ENCODE measurements at places on chromosomes 13 and 19. TPM values are rescaled to one million over a fixed set of nuclear protein-coding genes. Genes with fewer than 3 reads are reported as not detected.

Gene TINCR
- 0.03 TPM for polyA plus RNA-seq

- H3K27me3 ChIP-seq: no peaks in the 10 kb centered on the region
- no peak for DNase-seq
- no peaks in the 10 kb centered on the region for H3K4me1 ChIP-seq
- no peaks in the 10 kb centered on the region for H3K36me3 ChIP-seq
Observed at GRCh38 chr13:41492432-41493260, 35.3 kb downstream of the RGCC start.

- H3K4me1 ChIP-seq: no peaks in the 10 kb centered on the region
- no peaks in the 10 kb centered on the region for H3K27me3 ChIP-seq
- no peak overlapping the region for H3K4me3 ChIP-seq
- DNase-seq: no peak
- no peak overlapping the region for H3K27ac ChIP-seq
- H3K36me3 ChIP-seq: no peaks in the 10 kb centered on the region
Observed at GRCh38 chr13:50766013-50766412, 77.5 kb downstream of the DLEU7 start.

DNA sequence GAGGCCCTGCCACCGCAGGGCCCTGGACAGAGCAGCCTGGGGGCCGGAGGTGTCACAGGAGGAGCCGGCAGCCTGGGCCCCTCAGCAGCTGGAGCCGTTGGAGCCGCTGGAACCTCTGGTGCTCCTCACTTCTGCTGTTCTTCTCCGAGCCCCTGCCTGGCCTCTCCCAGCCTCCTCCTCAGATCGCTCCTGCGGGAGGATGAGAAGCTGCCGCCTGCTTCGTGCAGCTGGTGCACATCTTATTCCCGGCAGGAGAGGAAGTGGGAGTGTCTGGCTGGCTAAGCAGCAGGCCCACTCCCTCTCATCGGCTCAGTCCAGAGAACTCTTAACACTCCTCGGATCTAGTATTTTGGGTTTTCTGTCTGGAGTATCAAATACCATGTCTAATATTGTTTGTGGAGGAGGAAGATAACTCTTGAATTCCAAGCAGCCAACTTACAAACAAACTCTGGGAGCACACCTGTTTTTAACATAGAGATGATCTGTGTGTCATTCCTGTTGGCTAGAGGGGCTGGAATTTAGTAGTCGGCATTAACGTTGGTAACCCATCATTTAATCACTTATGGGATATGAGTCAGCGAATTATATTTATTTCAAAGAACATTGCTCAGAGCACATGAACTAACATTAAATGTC lies 37.1 kb upstream of the RNF113B start:
- H3K4me3 ChIP-seq: no peak overlapping the region
- H3K27ac ChIP-seq: peak overlapping the region; percentile 50
- H3K27me3 ChIP-seq: no peaks in the 10 kb centered on the region
- H3K36me3 ChIP-seq: no peaks in the 10 kb centered on the region
- H3K4me1 ChIP-seq: peaks cover 8% of the 10 kb centered on the region

DNA sequence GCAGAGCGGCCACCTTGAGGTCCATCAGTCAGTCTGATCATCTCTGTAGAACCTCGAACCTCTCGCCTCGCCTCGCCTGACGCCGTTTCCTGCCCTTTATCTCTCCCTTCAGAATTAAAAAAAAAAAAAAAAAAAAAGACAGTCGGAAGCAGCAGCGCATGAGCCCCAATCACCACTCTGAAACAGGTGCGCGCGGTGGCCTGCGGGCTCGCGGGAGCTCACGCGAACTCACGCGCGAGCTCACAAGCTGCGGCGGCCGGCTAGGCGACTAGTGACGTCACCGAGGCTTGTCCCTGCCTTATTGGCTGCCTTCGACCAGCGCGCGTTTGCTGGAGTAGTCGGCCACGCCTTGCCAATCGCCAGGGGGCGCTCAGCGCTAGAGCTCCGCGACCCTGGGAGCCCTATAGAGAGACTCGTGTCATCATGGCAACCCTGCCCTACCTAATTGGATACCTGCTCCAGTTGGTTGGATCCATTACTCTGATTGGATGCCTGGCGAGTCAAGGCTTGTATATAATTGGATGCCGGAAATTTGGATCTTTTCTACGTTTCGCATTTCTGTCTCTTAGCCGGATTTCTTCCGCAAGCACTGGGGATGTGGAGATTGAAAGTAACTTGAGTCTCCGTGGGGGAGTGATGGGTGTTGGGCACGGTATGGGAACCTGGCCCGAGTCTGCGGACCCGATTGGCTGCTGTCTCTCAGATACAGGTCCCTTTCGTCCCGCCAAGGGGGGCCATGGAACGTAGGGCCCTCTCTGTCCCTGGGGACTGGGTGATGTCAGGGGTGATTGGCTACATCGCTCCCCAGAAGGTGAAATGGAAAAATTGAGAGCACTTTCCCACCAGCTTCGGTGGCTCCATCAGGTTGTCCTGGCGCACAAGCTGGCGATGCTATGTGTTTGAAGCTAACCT lies 31.6 kb downstream of the SYT3 start:
- peaks cover 6% of the 10 kb centered on the region for H3K27me3 ChIP-seq
- no peaks in the 10 kb centered on the region for H3K4me1 ChIP-seq
- peak overlapping the region; percentile 26 for H3K4me3 ChIP-seq
- peak; percentile 92 for DNase-seq

GRCh38 chr13:20231839-20232555 lies at the start of gene GJB6:
Gene GJB6, minus strand, starts transcription at chr13:20232319. Its CDS starts 8,839 bp downstream, at chr13:20223480.
- H3K36me3 ChIP-seq: no peaks in the 10 kb centered on the region
- no peak within 1 kb of the TSS for H3K27ac ChIP-seq
- H3K4me1 ChIP-seq: no peaks in the 10 kb centered on the region

- H3K36me3 ChIP-seq: no peaks in the 10 kb centered on the region
- DNase-seq: no peak
- no peaks in the 10 kb centered on the region for H3K27me3 ChIP-seq
- no peak overlapping the region for H3K4me3 ChIP-seq
- H3K27ac ChIP-seq: no peak overlapping the region
Observed at GRCh38 chr13:67101730-67102467, 128.2 kb downstream of the PCDH9 start.

DNA sequence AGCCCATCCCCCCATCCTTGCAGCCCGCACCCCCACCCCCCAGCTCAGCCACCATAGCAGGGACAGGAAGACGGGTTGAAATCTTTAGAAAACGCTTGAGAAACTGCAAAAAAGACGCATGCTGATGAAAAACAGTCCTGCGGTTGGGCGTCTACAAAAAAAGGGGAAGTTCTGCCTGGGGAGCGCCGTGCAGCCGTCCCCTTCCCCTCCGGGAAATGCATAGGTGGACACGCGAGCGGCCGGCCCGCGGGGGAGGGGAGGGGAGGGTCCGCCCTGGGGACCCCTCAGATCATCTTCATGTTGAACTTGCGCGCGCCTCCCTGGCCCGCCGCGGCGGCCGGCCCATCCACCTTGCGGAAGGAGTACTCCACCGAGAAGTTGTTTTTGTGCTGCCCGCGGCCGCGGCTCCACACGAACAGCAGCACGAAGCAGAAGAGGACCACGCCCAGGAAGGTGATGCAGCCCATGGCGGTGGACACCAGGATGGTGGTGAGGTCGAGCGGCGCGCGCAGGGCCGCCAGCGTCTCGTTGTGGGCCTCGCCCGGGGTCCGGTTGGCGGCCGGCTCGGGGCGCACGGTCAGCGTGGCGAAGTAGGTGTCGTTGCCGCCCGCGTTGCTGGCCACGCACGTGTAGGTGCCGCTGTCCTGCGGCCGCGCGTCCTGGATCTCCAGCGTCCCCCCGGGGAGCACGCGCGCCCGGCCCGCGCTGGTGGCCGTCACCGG lies 7.9 kb upstream of the PEAK3 start:
- no peak for DNase-seq
- H3K4me1 ChIP-seq: peaks cover 16% of the 10 kb centered on the region
